ENCODE measurements at places on chromosomes 7 and 10.

DNA sequence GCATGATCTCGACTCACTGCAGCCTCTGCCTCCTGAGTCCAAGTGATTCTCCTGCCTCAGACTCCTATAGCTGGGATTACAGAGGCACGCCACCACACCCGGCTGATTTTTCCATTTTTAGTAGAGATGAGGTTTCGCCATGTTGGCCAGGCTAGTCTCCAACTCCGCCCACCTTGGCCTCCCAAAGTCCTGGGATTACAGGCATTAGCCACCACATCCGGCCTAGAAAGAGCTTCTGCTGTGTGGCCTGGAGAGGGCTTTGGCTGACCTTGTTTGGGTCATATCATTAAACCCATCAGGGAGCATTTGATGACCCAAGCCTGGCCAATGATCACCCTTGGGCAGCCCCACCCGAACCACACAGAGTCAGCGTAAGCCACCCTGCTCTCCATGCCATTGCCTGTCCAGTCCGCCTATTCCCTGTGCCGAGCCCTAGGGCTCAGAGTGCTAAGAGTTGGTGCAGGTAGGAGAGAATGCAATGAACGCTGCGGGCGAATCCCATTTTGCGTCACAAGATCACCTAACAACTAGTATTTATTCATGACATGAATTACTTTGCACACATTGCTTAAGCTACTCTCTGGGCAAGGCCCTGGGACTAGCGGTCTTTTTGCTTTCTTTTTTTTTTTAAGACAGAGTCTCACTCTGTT, 22.3 kb upstream of the GDI2 start:
- no peak for DNase-seq

DNA sequence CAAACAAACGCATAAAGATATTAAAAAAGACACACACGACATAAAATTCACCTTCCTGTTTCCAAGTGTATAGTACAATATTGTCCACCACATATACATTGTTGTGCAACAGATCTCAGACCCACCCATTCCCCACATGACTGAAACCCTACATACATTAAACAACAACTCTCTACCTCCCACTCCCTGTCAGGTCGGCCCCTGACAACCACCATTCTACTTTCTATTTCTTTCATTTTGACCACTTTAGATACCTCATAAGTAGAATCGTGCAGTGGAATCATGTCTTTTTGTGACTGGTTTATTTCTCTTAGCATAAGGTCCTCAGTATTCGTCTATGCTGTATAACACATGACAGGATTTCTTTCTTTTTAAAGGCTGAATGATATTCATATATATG, 320.5 kb downstream of the BBS9 start:
- no peak for DNase-seq

DNA sequence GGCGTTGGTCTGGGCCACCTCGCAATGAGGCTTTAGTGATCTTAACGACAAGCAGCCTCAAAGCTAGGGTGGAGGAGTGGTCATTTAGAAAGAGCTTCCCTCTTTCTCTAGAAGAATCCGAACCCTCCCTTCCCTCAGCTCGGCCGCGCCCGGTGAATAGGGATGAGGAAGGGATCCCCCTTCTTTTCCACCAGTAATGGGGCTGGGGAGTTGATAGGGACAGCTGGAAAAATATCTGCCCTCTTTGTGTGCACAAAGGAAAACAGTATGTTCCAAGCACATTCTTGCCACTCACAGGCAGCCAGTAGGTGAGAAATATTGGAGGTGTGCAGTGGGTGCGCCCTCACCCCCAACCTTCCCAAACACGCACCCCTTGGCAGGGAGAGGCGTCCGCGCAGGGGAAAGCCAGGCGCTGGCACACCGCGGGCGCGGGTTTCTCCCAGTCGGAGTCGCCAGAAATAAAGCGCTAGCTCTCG, 6.5 kb downstream of the DLX5 start:
- DNase-seq, result no peak

DNA sequence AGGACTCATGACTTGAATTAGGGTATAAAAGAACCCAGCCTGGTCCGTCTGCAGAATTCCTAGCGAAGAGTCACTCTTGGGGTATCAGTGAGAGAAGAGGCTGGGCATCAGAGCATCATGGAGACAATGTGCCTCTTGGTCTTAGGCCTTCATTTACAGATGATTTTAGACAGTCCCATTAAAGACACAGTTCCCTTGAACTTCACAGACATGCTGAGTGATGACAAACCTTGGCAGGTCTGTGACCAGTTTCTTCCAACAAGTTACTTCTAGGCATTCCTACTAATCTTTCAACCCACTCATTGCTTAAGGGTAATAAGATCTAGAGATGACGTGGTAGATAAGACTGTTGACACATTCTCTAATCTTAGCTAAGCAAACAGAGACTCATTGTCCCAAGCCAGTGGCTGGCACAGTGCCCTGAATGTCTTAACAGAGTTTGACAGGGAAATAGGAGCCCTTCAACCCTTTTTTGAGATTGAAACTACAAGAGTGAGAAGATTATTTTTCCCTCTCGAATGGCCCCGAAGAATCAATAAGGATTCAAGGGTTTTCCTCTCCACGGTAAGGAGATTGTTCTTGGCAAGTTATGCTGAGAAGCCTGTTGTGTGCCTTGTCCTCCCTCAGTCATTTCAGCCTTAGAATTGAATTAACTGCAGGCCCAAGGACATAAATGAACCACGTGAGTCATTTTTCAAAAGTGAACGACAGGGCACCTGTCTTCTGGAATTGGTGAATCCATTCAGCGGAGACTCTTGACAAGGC, 281.1 kb downstream of the CCDC3 start:
- no peak for DNase-seq

GRCh38 chr10:122659651-122660050, 40.0 kb downstream of the C10orf120 start:
- no peak for DNase-seq

DNA sequence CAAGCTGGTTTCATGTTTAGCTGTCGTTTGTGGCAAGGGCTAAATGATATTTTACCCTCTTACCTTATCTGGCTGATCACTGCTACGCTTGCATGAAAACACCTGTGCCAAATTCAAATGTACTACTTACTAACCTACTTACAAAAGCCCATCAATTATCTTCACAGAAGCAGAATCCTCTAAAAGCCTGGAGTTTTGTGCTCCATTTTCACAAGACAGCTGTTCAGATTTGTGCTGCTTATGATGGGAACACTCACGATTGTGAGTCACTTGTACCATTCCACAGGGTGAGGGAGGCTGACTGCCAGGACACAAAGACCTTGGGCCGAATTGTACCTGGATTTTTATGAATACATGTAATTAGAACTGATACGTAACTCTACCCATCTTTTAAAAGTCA, 245.0 kb upstream of the NPY start:
- no peak for DNase-seq

GRCh38 chr7:158957510-158957906, 101.2 kb downstream of the DYNC2I1 start:
- no peak for DNase-seq

DNA sequence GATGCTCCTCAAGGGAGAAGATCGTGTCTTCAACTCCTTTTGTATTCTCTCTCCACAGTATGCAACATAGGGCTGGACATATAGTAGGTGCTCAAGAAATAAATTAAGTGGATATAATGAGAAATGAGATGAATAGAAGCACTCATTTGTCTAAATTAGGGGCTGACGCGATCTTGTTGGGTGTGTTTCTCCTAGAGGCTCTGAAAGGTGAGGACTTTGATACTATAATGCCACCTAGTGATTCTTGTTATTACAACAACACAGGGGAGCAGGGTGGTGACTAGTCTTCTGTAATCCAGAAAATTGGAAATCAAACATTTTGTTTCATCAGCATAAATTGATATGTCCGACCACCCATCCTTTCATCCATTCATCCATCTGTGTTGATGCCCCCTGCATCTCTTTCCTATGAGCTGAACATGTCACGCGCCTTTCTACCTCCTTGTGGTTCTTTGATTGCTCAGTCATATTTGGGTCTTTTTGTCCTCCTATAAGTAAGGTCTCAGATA, 3.5 kb upstream of the CFAP58 start:
- DNase-seq, result no peak

DNA sequence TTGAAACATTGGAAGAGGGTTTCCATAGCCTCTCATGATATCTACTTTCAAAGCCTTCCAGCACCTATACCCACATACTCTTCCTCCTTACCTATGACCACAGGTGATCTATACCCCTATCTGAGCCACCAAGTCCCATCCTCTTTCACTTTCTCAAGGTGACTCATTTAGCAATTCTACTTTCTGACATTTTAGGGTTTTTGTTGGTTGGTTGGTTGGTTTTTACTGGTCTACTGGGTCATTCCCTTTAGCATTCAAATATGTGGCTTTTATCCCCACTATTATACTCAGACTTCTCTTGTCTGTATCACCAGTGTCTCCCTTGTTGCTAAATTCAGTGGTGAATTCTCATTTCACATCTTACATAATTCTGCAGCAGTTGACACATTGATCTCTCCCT, 130.4 kb upstream of the STEAP4 start:
- DNase-seq, result no peak

GRCh38 chr7:133822868-133823552, 304.1 kb upstream of the LRGUK start:
- DNase-seq, result no peak

DNA sequence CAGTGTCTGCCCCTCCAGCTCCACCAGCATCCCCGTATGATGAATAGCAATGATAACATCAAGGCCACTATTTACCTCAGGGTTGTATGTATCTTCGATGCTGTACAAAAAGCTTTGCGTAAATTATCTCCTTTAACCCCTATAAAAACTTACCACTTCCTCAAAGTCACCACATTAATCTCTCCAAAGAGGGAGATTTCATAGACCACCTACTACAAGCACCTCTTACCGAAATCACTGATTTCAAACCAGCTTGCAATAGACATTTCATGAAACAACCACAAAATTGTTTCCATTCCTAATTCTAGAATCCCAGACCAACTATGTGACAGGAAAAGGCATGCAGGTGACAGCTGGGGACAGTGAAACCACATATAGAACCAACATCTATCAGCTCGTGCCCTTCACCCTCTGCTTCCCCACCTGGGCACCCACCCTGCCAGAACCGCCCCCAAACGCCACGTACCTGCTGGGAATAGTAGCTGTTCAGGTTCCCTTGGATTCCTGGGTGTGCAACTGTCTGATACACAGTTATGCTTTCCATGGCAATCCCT, 20.1 kb upstream of the MMP21 start:
- DNase-seq, result no peak

DNA sequence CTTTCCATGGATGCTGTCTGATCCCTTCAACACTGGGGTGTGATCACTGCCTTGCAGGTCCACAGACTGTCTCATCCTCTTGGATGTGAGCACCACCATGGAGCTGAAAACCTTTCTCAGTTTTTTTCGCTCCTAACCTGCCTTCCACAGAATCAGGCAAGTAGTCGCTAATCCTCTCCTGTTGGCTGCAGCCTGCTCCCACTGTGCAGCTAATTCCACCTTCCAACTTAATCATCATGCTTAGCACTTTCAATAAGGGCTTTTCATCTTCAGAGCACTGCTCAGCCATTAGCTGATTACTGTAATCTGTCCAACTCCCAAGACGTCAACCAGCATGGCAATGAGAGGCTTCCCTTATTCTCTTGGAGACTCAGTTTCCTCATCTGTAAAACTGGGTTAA, 15.1 kb upstream of the CDH23 start:
- no peak for DNase-seq

GRCh38 chr7:48245751-48246472, 74.7 kb downstream of the ABCA13 start:
- DNase-seq, result no peak

GRCh38 chr7:150950496-150951180, 27.5 kb downstream of the KCNH2 start:
- DNase-seq, result no peak

- DNase-seq, result no peak
Observed at GRCh38 chr7:34718867-34719266, 60.8 kb downstream of the NPSR1 start.

- no peak for DNase-seq
Observed at GRCh38 chr10:86687750-86688149, 19.4 kb downstream of the LDB3 start.

DNA sequence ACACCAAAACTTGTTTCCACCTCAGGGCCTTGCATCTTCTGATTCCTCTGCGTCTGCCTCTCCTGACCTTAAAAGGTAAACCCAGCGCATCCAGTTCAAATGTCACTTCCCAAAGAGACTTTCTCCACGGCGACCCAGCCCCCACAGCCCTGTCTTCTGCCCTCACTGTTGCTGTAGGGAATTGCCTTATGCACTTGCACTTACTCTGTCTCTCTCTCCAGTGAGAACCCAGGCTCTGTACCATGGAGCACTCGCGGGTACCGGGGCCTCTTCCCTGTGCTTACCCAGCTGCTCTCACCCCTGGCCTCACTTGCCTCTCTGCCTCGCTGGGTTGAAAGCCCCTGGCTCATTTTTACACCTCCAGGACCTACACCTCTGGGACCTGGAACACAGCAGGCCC, 48.4 kb downstream of the AOC1 start:
- no peak for DNase-seq

DNA sequence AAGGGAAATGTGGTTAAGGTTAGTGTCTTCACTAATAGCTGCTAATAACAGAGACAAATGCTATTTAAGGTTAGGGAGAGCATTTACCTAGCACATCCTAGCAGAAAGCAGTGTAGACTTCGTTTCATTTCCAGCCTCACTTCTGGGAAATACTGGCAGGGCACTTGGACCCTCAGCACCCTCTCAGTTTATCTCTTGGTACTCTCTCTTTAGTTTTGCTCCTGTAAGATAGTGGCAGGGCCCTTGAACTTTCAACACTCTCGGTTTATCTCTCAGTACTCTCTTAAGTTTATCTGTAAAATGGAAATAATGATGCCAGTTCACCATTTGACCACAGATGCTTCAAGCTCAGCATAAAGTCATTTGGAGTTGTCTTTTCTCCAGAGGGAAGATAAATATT, 118.4 kb downstream of the MBL2 start:
- no peak for DNase-seq

DNA sequence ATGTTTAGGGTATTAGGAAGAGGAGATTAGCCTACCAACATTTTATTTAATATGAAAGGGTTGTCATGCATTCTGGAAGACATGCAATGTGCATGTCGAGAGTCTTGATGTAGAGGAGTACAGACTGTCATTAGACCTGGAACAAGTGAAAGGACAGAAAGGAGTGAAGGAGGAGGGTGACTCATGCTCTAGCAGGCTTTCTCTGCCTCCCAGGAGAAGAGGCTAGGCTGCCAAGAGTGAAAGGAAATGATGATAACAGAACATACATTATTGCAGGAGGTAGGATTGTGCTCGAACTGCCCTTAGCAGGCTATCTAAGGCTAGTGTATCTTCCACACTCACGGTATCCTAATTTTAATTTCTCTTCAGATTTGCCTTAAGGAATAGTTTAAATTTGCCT, 228.8 kb downstream of the EXOC4 start:
- DNase-seq, result no peak

- no peak for DNase-seq
Observed at GRCh38 chr10:100359030-100359432, 12.0 kb downstream of the SCD start.

GRCh38 chr7:122487131-122487530, 182.6 kb upstream of the FEZF1 start:
- DNase-seq, result no peak

All from activated gamma-delta T cell (primary cell).